ENCODE measurements at places on chromosomes 2 and 18.

DNA sequence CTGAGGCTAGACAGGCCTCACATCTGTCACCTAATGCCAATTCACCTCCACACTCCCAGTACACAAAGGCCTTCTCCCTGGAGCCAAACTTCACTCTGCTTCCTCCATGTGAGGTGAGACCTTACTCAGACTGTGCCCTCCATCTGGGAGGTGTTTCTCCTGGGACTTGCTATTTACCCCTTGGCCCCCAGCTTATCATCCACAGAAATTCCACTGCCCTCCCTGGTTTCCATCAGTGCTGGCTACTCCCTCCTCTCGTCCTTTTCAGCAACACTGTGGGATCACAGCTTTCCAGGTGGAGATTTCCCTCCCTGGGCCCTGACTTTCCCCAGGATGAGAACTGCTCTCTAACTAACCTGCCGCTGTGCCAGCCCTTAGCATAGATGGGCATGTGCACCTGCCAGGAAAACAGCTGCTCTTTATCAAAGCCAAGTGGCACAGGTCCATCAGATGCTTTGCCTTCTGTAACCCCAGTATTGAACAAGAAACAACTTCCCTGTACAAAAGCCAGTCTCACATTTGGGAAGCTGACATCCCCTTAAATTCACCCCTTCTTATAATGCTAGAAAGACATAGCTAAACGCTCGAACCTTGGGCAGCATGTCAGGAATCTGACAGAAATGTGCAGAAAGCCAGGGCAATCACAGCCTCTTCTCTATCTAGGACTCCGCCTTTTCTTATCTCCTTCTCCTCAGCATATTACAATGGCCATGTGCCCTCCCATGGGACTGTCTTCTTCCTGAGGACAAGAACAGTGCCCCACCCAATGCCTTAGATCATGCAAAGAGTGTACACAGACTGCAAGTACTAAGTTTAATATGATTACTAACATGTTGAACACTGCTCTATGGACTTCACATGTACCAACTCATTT is 535.5 kb upstream of the ID2 start:
- DNase-seq: no peak

DNA sequence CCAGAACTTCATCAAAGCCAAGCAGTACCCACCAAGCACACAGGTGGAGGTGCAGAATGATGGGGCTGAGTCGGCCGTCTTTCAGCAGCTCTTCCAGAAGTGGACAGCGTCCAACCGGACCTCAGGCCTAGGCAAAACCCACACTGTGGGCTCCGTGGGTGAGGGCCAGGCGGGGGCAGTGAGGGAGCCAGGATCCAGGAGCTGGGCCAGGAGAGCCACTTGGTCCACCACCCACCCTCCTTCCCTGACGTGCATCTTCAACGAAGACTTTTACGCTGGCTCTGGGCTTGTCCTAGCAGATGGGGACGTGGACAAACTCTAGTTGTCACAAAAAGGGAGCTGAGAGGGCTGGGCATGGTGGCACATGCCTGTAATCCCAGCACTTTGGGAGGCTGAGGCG is 11.8 kb downstream of the VIL1 start:
- no peak for DNase-seq

GRCh38 chr2:136204971-136205370 is 87.0 kb upstream of the CXCR4 start:
- no peak for DNase-seq

GRCh38 chr2:95174031-95174542 is 8.5 kb downstream of the ZNF2 start:
- no peak for DNase-seq

- DNase-seq: no peak
These were observed 249.8 kb downstream of the TXNL1 start for GRCh38 chr18:56388571-56388970.

DNA sequence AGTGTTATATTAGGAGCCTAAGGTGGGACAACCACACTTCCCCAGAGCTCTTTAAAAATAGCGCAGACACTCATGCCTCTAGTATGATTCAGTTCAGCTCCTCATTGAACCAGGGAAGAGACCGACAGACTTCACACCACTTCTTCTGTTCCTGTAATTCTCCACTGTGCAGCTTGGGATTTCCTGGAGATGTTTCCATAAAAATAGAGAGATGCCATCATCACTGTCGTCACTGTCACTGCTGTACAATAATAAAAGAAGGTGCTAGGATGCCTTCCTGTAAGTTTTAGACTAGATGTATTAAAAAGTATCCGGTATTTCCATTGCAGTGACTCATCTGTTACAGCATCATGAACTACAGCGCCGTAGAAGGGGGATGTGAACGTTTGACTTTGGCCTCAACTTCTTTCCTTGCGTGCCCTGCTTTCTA is 110.9 kb downstream of the FAM210A start:
- no peak for DNase-seq

DNA sequence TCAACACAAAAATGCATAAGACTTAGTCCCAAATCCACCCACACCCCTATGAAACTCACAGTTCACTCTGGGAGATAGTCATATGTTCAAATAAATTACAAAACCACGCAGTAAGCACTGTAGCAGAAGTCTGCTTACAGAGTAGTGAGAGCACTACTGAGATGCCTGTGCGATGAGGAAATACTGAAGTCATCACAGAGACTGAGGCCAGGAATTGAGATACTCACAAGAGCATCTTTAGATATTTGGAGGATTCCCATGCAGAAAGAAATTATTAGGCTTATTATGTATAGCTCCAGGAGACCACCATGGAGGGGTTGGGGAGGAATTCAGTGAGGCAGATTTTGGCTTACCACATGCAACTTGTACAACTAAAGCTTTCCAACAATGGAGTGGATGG is 82.3 kb downstream of the ANTXR1 start:
- DNase-seq: no peak
